ENCODE measurements at places on chromosomes 11 and 22.

DNA sequence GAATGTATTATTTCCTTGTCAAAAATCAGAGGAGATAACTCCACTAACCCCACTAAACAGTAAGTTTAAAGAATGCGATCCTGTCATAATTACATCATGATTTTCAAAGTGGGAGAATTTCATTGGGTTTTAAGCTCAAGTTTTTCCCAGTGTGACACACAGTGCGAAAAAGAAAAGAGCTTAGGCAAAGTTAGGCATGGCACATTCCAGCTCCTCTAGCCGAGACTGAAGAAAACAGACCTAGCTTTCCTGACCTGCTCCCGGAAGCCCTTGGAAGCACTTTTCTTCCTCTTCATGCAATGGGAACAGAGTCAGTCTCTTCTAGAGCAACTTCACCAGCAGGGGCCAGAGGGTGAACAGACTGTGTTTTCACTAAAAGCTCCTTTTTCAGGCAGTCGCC lies 76.6 kb upstream of the AKIP1 start:
- peak; percentile 39 for DNase-seq

DNA sequence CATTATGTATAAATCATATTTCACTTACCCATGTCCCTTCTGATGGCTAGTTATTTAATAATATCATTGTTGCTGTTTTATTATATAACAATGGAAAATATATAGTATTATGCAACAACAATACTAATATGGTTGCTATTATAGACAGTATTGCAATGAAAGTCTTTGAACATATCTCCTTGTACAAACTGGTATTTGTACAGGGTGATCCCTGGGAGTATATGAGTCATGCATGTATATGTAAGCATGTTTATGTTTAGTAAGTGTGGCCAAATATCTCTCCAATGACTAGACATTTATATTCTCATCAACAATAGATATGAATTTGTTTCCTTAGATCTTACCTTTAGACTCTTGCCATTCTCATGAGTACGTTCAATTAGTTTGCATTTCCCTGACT lies 55.9 kb downstream of the KCNC1 start:
- no peak for DNase-seq

GRCh38 chr11:126683766-126684728 lies 316.5 kb downstream of the KIRREL3 start:
- no peak for DNase-seq

DNA sequence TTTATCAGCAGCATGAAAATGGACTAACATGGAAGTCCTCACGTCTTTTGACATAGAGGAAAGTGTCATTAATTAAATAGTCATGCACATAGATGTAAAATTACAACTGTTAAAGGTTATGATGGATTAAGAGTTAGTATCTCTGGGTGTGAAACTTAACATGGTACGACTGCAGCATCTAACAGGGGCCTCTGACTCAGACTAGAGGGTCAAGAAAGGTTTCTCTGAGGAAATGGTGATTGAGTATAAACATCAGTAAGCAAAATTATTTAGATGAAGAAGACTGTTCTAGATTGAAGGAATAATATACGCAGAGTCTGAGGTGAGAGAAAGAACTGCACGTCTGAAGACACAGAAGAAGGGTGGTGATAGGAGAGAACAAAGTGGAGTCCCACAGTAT lies 42.1 kb upstream of the GAB2 start:
- no peak for DNase-seq

DNA sequence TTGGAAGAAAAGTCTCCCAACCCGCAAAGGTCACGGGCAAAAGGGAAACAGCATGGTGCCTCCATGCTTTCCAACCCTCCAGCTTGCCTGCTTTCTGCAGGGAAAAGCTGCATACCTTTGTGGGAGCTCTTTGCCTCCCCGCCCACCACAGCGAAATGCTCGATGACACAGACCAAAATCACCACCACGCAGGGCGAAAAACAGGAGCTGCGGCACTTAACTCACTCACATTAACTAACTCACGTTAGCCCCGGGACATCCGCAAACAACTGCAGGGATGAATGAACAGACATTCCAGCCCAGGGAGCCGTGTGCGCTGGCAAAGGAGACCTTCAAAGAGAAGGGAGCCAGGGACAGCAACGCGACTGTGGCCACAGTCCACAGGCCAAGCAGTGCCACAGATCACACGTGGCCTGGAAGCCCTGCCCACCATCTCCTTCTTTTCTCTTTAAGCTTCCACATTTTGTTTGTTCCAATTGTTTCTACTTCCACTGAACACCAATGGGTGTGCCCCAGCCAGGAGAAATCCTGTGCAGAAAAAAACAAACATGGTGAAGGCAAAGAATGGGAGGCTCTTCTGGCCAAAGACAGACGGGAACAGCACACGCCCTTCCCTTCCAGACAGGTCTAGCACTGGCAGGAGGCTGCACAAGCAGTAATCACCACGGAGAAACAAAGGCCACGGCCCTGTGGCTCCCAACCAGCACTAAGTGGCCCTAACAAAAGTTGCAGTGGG lies 39.3 kb downstream of the DUSP8 start:
- DNase-seq = no peak

DNA sequence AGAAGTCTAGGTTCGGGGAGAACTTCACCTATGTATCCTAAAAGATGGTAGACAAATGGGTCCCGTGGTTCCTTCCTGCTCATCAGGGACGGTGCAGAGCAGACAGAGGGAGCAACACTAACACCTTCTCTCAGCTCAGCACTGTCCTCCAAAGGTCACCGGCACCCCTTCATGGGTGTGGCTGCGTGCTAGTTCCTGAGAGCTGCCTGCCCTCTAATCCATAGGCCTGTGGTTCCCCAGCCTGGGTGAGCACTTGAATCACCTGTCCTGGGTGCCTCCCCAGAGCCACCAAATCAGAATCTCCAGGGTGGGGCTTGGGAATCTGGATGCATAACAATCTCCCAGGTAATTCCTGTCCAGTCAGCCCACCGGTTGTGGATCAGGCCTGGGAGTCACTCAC lies 113.9 kb upstream of the TMEM45B start:
- no peak for DNase-seq

DNA sequence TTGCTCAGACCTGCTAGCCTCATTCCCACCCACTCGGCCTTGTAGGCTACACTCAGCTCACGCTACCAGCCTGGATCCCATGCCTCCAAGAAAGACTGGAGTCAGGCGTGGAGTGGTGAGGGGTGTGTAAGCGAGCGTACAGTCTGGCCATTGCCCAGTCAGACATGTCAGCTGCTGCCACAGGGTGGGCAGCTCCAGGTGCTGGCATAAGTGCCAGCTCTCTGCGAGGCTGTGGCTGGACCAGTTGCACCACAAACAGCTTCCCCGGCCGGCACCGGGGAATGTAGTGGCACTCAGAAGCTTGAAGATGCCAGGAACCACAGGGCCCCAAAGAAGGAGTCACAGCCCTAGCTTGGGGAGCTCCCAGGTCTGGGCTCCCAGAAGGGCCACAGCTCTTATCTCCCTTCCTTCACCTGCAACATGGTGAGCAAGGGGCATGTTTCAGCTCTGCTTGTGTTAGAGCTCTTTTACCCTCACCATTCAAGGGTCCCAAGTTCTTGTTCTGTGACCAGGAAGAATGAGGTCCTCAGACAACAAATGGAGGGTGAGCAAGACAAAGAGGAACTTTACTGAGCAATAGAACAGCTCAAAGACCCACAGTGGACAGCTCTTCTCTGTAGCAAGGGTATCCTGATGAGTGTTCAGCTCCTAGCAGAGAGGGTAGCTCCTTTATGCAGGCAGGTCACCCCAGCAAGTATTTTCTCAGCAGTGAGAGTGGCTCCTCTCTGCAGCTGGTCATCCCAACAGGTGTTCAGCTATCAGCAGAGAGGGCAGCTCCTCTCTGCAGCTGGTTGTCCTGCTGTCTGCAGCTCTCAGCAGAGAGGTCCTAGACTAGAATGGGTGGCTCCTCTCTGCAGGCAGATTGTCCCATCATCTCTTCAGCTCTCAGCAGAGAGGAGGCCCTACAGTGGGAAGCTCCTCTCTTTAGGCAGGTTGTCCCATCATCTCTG lies 6.0 kb downstream of the SBF2 start:
- no peak for DNase-seq

- DNase-seq = no peak
Observed at GRCh38 chr11:2217211-2218030, 45.8 kb upstream of the TH start.

DNA sequence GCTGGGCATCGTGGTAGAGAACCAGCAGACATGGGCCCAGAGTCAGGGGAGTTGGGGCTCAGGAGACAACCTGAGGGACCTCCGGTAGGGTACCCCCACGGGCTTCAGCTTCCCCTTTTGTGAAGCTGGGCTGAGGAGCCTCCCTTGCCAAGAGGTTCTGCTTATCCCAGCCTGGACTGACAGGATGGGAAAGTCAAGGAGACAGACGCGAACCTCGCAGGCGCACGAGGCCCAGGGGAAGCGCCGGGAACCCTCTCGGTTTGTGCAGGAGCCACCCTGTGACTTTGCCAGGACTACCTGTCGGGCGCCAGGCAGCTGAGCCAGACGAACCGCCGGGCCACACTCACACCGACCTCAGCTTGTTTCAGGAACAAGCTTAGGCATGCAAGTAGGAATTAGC lies 566.1 kb downstream of the BRD1 start:
- no peak for DNase-seq

DNA sequence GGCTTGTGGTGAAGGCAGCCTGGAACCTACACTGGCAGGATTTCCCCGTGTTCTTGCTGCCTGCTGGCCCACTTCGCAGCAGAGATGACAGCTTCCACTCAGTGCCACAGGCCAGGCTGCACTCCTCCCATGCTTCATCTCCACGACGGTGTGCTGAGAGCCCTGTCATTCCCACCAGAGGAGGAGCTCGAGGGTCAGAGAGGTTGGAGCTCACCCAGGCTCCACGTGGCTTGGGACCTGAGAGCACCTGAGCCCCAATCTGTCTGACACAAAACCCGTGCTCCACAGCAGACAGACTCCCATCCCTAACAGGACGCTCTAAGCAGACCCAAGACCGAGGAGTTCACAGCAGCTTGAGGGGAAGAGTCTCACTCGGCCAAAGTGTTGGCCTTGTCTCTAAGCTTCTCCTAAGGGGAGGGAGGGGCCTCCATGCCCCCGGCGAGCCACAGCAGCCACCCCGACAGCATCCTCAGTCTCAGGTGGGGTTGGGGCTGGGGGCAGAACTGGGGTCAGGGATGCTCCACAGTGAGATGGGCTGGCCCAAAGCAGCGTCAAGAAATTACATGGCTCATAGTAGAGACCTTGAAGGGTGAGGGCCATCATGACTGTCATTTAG lies 10.7 kb downstream of the LRFN4 start:
- DNase-seq = no peak

GRCh38 chr11:114354076-114354475 lies 46.2 kb downstream of the C11orf71 start:
- DNase-seq = peak; percentile 88

GRCh38 chr11:58659404-58659803 lies 36.9 kb downstream of the CNTF start:
- DNase-seq = no peak

DNA sequence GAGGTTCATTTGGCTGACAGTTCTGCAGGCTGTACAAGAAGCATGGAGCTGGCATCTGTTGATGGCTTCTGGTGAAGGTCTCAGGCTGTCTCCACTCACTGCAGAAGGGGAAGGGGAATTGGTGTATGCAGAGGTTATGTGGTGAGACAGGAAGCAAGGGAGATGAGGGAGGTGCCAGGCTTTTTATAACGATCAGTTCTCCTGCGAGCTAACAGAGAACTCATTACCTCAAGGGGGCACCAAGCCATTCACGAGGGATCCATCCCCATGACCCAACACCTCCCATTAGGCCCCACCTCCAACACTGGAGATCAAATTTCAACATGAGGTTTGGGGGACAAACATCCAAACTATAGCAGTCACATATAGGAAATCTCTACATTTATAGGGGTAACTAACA lies 38.7 kb upstream of the E2F8 start:
- no peak for DNase-seq

DNA sequence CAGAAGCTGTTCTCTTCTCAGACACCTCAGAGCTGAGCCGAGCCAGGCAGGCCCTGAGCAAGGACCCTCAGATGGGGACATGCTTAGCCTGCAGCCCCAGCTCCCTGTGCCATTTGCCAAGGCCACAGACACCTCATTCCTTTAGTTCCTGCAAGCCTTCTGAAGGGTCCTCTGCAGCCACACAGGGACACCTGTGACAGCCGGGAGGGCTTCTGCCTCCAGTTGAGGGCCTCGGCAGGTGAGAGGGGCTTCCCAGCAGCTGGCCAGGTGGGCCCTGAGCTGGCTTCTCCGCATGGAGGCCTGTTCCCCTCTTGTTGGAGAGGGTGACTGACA lies 18.2 kb downstream of the INCENP start:
- no peak for DNase-seq

GRCh38 chr11:29162491-29162890 lies 854.3 kb downstream of the KCNA4 start:
- DNase-seq = no peak

DNA sequence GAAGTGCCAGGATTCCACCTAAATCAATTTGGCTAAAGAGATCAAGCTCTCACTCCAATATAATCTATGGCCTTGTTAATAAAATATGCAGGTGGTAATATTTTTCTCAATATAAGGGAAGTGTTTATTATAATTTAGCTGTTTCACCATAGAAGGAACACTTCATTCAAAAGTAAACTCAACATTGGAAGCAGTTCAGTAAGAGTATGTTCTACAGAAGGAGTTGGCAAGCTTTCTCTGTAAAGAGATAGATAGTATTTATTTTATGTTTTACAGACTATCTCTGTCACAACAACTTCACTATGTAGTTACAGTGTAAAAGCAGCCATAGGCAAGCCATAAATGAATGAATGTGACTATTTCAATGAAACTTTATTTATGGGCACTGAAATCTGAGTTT lies 313.6 kb upstream of the ANO3 start:
- no peak for DNase-seq

DNA sequence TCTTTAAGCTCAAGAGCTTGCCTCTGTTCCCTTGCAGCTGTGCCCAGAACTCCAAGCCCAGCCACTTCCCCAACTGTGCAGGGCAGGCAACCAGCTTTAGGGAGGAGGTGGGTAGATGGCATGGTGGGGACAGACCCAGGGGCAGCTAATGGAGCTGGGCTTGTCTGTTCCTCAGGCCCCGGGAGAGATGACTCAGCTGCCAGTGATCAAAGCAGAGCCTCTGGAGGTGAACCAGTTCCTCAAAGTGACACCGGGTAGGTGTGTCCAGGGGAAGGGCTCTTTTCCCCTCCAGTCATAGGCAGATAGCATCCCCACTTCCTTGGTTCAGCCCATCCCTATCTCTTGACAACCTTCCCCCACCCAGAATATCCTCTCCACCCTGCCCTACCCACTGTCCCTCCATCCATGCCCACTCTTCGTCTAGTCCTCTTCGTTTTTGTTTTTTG lies 32.4 kb downstream of the CREB3L1 start:
- no peak for DNase-seq

- DNase-seq = no peak
Observed at GRCh38 chr22:50461979-50462540, 12.8 kb downstream of the SBF1 start.
